ENCODE measurements at places on chromosomes 13 and 19.

DNA sequence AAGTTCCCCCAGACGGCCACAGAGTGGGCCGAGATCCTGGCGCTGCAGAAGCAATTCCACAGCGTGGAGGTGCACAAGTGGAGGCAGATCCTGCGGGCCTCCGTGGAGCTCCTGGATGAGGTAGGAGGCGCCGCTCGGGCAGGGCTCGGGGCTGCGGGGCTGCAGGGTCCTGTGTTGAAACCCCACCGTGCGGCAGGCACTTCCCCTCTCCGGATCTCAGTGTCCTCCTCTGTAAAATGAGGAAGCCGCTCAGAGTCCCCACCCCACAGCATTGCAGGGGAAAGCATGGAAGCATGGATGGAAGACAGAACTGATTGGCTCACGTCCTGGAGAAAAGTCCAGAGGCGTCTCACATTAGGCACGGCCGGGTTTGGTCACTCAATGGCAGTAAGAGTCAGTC lies 6.8 kb upstream of the SCN1B start:
- DNase-seq, result no peak

DNA sequence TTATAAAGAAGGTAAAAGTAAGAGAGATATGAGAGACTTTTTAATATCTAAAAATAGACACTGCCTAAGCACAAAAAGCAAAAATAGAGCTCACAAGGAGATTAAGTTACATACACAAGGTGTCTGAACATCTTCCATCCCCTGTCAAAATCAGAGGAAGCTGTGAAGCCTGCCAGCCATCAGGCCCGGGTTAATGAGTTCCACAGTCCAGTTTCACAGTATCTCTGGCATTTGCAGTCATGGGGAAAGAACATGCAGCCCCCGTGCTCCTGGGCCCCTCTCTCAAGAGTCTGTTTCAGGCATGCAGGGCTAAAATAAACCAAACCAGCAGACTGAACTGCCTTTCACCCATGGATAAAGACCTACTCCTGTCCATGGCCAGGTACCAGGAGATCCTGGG lies 79.2 kb downstream of the TBC1D4 start:
- no peak for DNase-seq

DNA sequence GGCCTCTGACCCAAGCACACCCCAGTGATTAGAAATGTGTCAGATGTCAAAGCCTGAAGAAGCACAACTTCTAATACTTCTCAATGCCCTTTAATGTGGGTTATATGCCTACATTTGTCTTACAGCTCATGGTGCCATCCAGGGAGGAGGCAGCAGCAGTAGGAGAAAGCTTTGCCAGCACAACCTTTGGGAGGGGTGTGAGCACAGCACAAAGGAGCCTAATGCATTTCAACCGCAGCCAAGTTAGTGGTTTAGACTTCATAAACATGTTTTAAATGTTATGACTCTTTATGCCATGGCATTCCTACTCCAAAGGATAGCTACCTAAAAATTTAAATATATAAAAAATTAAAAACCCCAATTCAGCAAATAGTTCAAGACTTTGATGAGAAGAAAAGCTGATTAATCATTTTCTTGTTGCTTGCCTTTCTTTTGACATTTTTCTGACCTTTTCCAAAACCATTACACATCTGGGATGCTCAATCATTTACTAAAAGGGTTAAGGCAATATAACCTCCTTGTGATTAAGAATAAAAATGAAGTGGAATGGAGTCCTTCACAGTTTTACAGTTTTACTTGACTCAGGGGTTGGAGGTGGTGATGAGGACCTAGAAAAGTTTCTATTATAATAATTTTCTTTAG lies 142.7 kb downstream of the DLEU7 start:
- DNase-seq, result no peak

DNA sequence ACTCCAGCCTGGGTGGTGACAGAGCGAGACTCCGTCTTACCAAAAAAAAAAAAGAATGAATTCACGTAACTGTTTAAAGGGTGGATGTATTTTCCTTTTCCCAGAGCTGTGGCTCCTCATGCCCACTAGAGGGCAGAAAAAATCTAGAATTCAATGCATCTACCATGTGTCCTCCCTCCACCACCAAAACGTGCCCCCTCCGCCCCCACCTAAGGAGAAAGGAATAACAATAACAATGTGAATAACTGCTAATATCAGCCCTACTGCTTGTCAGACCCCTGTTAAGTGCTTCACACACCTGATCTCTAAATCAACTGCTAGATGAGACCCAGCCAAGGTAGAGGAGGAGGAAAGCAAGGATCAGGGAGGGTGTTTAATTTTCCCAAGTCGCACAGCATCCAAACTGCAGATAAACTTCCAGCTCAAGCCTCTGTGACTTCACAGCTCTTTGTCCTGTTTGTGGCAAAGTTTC lies 20.2 kb upstream of the PNMA8B start:
- DNase-seq, result no peak

DNA sequence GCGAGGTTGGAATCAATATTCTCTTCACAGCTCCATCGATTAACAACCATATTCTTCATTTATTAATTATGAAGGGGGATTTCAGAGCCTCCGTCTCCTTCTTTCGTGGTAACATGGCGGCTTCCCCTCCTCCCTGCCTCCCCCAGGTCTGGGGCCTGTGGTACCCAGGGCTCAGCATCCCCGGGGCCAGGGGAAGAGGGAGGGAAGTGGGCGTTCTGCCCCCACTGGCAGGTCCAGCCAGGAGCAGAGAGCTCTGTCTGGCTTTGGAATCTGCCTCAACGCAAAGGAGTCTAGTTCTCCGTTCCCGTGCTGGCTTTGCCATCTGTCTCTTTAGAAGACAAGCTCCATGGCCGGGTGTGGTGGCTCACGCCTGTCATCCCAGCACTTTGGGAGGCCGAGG lies 37.8 kb upstream of the ONECUT3 start:
- DNase-seq, result no peak
